Neural crest cell (in vitro differentiated cells): ENCODE measurements at places on chromosomes 5 and 9. TPM values are rescaled to one million over a fixed set of nuclear protein-coding genes. Genes with fewer than 3 reads are reported as not detected.

SLC22A4 gene
- total RNA-seq = 0.47 and 0.68 TPM in 2 replicates

HSPB3 gene
- not detected in 2 replicates for total RNA-seq

DNA sequence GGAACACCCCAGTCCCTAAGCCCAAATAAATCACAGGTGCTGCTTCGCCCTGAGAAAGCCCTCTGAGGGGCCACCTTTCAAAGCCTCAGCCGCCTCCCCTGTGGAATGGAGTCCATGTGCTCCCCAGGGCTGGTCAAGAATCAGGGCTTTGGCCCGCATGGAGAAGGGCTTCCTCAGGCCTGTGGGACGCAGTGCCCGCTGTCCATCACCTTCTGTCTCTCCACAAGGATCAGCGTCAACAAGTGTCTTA, 16.6 kb downstream of the HNRNPH1 start:
- H3K27ac ChIP-seq = no peak overlapping the region
- H3K36me3 ChIP-seq = peaks cover 23% of the 10 kb centered on the region
- peaks cover 30% of the 10 kb centered on the region for H3K4me1 ChIP-seq
- peaks cover 30% of the 10 kb centered on the region for H3K27me3 ChIP-seq
- DNase-seq = no peak

GAS1 gene
- 23.3 and 24.6 TPM in 2 replicates for total RNA-seq

DNA sequence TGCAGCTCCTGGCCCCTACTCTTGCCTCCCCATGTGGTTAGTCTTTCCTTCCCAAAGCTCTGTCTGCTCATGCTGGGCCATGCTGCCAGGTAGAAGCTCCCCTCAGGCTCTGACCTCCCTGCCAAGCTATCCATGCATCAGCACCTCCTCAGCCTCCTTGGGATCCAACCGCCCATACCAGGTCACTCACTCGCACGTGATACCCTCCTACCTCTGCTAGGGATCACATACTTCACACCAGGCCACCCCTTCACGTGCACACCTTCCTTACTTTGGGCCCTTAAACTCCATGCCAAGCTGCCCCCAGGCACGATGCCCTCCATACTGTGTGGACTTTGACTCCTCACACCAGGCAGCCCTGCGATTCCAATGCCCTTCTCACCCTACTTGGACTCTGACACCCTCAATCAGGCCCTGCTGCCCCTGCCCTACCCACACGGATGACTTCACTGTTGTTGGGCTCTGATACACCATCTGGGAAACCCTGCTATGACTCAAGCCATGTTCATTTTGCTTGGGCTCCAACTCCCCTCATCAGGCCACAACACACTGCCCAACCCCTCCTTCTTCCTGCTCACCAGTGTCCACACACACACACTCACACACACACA, 34.1 kb downstream of the ZNF483 start:
- peaks cover 57% of the 10 kb centered on the region for H3K36me3 ChIP-seq
- DNase-seq = no peak
- H3K4me1 ChIP-seq = no peaks in the 10 kb centered on the region

GNA14 gene
- not detected in 2 replicates for total RNA-seq

DNA sequence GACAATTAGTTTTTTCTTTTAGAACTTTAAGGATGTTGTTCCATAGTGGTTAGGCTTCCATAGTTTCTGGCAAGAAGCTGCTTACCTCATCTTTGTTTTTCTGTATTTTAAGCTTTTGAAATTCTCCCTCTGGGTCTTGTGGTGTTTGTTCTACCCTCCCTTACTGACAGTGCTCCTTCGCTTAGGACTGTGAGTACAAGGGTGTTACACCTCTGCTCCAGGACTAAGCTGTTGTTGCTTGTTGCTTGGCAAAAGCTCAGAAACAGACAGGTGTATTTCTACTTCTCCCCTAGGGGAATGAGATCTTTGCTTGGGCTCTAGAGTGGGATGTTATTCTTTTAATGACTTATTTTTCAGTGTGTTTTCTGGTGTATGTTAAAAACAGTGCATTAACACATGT, 225.2 kb downstream of the WDR70 start:
- no peak overlapping the region for H3K27ac ChIP-seq
- H3K36me3 ChIP-seq = peaks cover 16% of the 10 kb centered on the region
- no peaks in the 10 kb centered on the region for H3K4me1 ChIP-seq
- no peaks in the 10 kb centered on the region for H3K27me3 ChIP-seq
- H3K4me3 ChIP-seq = no peak overlapping the region

GHR gene
- 0.27 and 0.61 TPM in 2 replicates for total RNA-seq

GRCh38 chr5:139745132-139745799, 50.3 kb upstream of the PSD2 start:
- peak overlapping the region; percentile 38 for H3K4me3 ChIP-seq
- H3K4me1 ChIP-seq = peaks cover 68% of the 10 kb centered on the region
- H3K27me3 ChIP-seq = peaks cover 33% of the 10 kb centered on the region

GRCh38 chr9:33439731-33440130, 7.7 kb downstream of the AQP3 start:
- no peak for DNase-seq
- no peaks in the 10 kb centered on the region for H3K36me3 ChIP-seq
- no peak overlapping the region for H3K4me3 ChIP-seq
